ENCODE measurements at places on chromosomes 6 and 20.

- DNase-seq = no peak
Measured at GRCh38 chr6:56551409-56552120, 91.1 kb downstream of the DST start.

DNA sequence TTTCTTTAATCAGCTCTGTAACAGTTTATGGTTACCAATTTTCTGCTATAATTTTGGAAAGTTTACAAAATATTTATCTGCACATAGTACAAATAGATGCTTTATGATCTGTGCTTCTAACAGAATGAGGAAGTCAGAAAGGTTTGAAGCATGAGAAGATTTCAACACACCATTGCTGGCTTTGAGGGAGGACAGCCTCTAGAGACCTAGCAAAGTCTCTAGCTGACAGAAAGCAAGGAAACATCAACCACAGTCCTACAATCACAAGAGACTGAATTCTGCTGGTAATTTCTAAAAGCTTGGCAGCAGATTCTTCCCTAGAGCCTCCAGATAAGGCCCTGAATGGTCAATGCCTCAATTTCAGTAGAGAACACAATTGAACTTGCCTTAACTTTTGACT lies 750.8 kb upstream of the SLC35B3 start:
- DNase-seq = no peak

DNA sequence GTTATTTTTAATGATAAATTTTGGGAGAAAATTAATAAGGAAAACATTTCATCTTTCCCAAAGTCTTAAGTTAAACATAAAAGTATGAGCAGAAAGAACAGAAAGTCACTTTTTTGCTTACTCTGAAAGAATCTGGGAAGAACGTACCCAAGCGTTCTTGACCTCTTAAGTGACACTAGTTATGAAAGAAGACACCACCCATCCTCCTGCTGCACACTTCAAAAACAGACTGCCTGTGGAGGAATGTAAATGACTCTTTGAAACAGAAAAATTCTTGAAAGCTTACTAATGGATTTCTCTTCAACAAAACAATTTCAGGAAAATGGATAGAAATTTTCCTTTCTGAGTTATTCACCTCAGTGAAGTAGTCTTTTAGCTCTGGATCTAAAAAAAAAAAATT lies 227.7 kb downstream of the MEI4 start:
- no peak for DNase-seq

DNA sequence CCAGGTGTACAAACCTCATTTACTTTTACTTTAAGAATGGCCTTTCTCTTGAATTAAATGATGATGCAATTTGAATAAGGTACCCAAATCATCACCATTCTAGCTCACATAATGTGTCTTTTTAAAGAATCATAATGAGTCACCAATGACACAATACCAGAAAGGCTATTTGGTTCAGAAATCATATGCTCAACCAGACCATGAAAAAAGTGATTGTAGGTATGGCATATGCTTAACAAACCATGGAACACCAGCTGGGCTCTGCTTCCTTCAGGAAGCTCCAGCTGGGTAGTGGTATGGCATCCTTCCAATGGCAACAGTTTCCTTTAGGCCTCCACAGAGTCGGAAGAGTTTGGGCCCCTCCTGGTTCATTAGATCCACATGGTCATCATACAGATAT lies 128.2 kb downstream of the FRK start:
- DNase-seq = no peak

GRCh38 chr6:84635081-84635761 lies 129.2 kb downstream of the TBX18 start:
- no peak for DNase-seq

DNA sequence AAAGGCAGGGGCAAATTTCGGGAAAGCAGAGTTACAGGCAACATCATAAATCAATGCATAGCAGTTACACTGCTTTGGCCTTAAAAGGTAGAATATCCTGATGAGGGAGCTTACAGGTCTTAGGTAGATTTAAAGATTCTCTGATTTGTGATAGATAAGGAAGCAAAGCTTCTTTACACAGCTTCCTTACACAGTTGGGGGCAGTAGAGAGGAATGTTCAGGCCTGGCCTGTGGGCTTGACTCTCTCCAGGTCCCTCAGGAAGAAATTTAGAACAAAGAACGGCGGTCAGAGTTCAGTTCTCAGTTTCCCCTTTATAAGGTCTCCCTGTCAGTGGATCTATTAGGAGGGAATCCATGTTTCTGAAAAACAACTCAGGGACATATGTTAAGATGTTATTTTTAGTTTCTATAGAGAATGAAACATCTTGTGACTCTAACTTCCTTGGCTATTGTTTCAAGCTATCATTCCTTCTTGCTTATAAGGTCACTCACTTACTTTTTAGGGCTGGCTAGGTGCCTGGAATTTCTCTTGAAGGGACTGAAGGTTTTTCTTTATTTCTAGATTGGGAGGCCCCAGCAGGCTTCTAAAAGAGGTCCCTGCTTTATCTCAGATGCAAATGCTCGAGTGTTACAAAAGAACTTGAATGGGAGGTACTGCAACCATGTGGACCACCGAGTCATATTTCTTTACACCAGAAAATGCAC lies 11.8 kb downstream of the HLA-B start:
- no peak for DNase-seq

- DNase-seq = no peak
Measured at GRCh38 chr6:26543953-26544352, 5.8 kb downstream of the HMGN4 start.

DNA sequence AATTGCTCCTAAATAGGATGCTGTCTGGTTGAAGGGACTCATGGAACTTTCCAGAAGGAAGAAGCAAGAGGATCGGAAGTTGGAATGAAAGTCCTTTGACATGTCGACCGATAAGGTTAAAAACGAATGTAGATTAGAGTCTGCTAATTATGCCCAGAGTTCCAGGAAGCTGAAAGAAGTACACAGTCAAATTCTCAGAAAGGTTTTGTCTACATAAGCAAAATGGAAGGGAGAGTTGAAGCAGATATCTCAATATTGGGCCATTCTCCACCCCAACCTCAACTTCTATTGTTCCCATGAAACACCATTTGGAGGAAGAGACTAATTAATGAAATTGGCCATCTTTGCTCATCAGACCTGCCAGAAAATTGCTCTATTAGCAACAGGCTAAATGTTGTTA lies 64.0 kb downstream of the CAP2 start:
- no peak for DNase-seq

DNA sequence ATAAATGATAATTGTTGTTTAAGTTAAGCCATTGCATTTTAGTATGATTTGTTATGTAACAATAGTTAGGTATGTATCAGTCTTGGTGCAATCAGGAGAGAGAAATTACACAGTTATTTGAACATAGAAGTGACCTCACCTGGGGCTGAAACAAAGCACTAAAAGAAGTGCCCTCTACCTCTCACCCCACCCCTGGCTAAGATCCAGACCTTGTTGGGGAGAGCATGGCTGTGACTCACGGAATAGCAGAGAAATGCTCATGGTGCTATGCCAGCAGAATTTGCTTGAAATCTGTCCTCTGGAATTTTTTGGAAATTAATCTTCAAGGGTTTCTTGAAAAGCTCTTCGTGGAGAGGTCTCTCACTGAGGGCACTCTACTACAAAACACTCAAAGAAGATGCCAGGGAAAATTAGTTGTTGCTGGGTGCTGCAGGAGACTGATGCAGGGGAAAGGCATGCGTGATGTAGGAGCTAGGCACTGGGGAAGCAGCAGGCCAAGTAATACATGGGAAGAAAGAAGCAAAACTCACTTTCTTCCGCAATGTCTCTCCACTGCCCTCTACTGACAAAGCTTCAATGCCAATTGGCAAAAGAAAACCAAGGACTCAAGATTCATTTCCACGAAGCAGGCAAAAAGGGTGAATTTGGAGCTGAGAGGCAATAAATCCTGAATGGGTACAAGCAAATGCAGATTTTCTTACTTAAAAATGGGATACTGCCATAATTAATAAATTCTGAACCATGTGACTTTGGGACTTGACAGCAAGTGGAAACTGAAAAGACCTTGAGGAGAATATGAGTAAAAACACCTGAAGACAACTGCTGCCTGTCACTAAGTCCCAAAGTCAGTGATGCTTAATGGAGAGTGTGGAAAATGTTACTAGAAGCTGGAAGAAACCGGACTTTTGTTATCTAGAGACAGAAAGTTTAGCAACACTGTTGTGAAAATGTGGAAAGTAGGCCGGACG lies 136.3 kb upstream of the ZNF184 start:
- no peak for DNase-seq

- no peak for DNase-seq
Measured at GRCh38 chr6:131053546-131054240, 9.4 kb downstream of the EPB41L2 start.

- DNase-seq = no peak
Measured at GRCh38 chr6:75624988-75625387, 23.3 kb downstream of the SENP6 start.

DNA sequence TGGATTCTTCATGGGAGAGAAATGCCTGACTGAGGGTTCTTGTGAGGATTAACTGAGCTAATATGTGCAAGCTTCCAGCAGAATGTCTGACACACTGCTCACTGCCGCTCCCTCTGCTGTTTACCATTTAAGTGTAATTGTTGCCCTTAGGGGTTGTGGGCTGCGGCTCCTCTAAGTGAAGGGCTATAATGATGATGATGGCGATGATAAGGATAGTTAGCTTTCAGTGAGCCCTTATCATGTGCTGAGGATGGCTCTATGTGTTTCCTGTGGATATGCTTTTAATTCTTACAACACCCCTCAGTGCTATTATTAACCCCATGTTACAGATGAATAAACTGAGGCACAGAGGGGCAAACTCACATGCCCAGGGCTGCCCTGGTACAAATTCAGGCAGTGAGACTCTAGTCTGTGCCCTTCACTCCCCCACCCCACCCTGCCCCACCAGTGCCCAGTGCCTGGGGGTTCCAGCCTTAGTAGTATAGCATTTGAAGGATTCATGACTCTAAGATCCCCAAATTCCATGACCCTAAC lies 33.4 kb downstream of the TGM2 start:
- DNase-seq = no peak

DNA sequence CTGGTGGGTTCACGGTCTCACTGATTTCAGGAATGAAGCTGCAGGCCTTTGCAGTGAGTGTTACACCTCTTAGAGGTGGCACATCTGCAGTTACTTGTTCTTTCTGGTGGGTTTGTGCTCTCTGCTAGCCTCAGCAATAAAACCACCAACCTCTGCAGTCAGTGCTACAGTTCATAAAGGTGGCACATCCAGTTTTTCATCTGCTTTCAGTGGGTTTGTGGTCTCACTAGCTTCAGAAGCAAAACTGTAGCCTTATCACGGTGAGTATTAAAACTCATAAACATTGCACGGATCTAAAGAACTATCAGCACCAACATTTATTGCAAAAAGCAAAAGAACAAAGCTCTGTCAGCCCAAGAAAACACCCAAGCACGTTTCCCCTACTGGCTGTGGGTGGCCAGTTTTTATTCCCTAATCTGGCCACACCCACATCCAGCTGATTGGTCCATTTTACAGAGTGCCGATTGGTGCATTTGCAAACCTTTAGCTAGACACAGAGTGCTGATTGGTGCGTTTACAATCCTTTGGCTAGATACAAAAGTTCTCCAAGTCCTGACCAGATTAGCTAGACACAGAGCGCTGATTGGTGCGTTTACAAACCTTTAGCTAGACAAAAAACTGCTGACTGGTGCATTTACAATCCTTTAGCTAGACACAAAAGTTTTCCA lies 3.4 kb upstream of the TMEM14C start:
- DNase-seq = no peak
